ENCODE measurements at places on chromosomes 1 and 21.

DNA sequence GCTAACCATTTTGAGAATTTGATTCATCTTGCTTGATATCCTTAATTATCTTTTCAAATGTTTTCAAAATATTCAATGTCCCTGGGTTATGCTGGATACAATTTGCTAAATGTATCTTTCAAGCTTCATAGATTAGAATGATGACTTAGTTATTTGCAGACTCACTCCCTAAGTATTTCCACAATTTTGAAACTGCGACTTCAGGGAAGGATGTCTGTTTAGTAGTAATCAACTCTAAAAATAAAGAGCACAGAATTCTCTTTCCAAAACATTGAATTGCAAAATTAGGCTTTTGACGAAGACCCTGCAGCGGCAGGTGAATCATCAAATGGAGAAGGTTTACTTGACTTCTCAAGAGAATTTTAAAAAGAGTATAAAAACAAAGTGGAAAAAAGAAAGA, 14.2 kb downstream of the RGS1 start:
- no peak for DNase-seq

- DNase-seq = no peak
These were observed at the start of gene HSPB7 for GRCh38 chr1:16017461-16018303. Gene HSPB7 (minus strand): TSS chr1:16018043. CDS start chr1:16017963, 80 bp downstream.

DNA sequence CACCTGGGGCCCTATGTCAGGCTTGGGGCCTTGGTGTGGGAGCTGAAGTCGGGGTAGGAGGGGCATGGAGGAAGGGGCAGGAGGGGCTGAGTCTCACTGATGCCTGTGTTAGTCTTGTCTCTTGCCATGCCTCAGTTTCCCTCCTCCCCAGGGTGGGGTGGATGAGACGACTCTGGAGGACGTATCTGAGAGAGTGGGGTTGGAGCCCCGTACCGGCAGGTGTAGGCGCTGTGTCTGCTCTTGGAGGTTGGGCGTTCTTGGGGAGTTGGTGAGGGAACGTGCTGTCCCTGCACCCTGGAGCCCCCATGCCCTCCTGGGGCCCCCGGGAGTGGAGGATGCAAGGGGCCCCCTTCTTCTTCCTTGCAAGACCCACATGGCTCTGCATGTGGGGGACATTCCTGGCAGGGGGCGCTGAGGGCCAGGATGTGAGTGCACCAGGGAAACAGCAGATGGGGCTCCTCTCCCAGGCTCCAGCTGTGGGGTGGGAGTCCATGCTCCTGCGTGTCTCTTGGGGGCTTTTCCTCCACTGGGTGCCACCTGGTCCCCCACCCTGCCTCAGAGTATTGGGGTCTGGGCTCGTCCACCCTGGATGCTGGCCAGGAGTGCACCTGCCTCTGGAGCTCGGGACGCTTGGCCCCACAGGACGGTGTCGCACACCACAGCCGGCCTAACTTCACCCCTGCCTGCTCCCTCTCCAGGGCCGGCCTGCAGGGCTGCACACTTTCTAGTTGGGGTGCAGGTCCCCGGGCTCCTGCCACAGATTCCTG, 1.4 kb upstream of the TNFRSF14 start:
- DNase-seq = no peak

GRCh38 chr1:198763298-198763714, 124.5 kb downstream of the PTPRC start:
- no peak for DNase-seq

GRCh38 chr1:67285780-67286488, 21.7 kb upstream of the IL12RB2 start:
- DNase-seq = no peak

DNA sequence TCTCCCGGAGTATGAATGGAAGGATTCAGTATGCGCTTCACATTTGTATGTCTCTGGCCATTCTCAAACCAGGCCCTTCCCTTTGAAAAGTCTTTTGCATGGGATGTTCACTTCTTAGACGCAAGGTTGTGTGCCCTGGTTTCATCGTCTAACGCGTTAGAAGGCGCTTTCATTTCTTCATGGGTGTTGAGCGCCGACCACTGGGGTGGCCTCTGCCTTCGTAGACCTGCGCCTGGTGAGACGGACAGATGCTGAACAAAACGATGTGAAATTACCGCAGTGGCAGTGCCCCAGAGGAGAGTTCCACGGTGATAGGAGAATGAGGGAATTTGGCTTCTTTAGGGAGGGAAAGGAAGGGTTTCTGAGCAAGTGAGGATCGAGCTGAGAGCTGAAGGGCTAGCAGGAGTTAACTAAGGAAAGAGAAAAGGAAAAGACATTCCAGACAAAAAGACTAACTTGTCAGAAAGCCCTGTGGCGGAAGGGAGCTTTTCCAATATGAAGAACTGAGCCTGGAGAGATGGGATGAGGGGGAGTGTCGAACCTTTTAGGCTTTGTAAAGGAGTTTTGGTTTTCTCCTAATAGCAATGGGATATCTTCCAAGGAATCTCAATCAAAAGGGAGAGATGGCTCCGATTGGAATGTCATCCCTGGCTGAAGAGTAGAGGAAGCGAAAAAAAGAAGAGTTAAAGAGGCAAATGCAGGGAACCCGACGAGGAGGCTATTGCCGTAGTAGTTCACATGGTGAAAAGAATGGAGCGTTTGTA, 951 bp downstream of the GGPS1 start:
- peak; percentile 43 for DNase-seq

GRCh38 chr1:71417421-71417820, 336.6 kb upstream of the ZRANB2 start:
- no peak for DNase-seq

- DNase-seq = no peak
These were observed 759 bp downstream of the GPR157 start for GRCh38 chr1:9128166-9128519.

DNA sequence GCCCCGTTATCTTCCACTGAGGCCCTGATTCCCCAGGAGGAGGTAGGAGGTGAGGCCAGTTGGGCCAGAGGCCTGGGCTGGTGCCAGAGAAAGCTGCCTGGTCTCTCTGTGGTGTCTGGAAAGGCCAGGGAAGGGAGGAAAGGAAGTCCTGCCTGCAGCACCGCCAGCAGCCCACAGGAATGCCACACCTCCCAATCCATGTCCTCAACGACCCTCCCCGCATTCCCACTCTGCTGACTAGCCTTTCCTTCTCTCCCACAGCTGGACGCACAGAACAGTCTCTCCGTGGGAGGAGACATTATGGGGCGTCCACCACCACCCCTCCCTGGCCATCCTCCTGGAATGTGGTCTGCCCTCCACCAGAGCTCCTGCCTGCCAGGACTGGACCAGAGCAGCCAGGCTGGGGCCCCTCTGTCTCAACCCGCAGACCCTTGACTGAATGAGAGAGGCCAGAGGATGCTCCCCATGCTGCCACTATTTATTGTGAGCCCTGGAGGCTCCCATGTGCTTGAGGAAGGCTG, 18.0 kb downstream of the CSF1 start:
- no peak for DNase-seq

DNA sequence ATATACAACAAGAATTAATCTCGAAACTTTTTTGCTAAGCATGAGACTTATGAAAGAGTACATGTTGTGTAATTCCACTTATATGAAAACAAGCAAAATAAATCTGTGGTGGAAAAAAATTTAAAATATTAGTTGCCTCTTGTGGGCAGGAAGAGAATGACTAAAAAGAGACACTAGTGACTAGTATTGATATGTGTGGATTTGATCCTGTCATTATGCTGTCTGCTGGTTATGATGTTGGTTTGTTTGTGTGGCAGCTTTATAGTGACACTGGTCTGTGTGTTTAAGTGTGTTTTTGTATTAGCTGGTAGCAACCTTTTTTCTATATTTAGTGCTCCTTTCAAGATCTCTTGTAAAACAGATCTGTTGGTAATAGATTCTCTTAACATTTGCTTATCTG, 267.8 kb upstream of the NRIP1 start:
- no peak for DNase-seq

DNA sequence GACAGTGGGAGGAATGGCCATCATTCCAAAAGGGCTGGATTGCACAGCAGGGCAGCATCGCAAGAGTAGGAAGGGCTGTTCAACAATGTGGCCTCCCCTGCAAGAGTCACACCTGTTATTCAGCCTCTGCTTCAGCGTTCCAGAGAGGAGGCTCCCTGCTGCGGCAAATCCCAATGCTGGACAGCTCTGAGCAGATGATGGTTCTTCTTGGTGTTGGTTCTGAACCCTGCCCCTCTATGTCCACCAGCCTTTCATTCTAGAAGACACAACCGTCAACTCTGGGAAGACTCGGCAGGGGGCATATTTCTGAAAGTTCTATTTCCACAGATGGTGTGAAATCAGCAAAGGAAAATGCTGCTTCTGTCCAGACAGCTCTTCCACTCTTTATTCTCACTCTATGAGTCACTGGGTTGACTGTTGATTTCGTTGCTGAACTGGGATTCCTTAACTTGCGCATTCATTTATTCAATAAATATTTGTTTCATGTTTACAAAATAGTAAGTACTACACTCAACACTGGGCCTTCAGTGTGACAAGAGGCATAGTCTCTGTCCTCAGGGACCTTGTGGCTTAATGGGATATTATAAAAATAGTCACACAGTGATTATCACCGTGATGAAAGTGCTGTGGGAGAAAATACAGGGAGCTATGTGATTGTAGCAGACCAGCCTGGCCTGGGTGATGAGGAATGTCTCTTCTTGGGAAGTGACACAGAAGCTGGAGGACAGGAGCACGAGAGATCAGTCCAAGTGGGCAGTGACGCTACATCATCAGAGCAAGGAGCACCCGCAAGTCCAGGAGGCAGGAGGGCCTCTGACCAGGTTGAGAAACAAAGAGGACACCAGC, 260.3 kb downstream of the SIPA1L2 start:
- no peak for DNase-seq

GRCh38 chr1:163275222-163275621, 46.5 kb upstream of the NUF2 start:
- DNase-seq = no peak

- no peak for DNase-seq
These were observed 27.9 kb downstream of the ARHGEF16 start for GRCh38 chr1:3482378-3482849.

- no peak for DNase-seq
These were observed 69.1 kb downstream of the KCNJ15 start for GRCh38 chr21:38325731-38326420.

GRCh38 chr1:17198476-17199258, 6.3 kb upstream of the PADI1 start:
- no peak for DNase-seq

GRCh38 chr1:15031251-15031933, 122.2 kb upstream of the TMEM51 start:
- no peak for DNase-seq

DNA sequence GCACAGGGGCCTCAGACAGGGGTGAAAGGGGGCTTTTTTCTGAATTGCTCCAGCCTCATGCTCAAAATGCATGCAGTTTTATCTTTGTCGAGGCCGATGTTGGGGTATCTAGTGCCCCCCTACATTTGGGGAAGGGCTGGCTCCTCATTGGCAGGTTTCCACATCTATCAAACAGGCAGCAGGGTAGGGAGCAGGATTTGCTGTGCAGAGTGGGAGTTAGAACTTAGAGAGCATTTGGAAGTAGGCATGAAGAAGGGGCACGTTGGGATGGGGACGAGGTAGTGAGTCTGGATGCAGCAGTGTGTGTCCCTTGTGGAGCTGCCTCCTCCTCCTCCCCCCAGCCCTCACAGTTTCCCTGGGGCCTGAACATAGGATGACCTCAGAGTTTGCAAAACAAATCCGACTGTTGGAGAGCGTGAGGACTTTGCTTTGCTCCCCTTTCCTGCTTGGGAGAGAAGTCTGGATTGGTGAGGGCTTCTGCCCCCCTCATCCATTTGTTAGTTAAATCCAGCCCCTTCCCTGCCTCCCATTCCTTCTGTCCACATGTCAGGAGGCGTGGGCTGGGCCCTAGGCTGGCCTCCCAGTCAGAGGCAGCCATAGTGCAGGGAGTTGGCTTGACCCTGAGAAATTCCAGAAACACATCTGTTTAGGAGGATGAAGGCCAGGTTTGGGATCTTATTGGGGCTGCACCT, 36.9 kb upstream of the GPR37L1 start:
- DNase-seq = no peak

DNA sequence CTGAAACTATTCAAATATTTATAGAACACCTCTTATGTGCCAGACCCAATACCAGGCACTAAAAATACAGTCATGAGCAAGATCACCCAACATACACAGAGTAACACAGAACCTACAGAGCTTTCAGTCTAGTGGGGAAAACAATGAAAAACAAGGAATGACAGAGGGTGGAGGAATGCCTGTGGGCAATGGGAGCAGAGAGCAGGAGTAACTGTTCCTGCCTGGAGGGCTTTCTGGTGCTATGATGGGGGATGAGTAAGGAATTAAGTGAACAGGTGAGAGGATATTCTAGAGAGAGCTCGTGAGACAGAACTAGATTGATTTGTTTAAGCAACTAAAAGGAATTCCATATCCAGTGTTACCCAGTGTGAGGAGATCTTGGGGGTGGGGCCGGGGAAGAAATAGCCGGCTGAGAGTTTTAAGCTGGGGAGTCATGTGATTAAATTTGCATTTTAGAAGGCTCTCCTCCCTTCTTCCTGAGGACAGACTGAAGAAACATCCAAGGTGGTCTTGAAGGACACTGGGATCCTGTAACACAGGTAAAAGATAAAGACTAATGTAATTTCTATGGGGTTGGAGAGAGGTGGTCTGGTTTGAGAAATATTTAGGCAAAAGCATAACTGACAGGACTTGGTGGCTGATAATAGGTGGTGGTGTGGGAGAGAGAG, 2.1 kb upstream of the CD53 start:
- DNase-seq = no peak

DNA sequence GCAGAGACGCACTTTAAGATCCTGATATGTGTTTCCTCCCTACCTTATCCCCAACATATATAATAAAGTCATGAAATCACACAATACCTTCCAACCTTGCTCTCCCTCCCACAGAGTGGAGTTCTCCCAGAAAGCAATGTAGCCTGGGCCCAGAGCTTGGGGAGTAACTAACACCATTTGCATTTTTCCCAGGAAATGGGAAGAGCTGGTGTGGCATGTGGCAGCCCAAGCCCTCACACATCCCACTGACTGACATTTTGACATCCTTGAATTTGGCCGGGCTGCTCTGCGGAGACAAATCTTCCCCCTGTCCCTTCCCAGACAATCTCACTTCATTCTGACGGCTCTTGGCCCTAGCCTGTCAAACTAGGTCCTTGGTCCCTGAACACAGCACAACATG, 37.0 kb upstream of the ATP2B4 start:
- no peak for DNase-seq

GRCh38 chr1:28296401-28297261, 32.2 kb upstream of the MED18 start:
- DNase-seq = no peak

GRCh38 chr1:2045468-2046173, 4.6 kb upstream of the PRKCZ start:
- no peak for DNase-seq

All from activated effector memory CD4-positive, alpha-beta T cell treated with Interleukin-2 at 50 U/mL for 16 hours (primary cell).